ENCODE measurements at places on chromosomes 3 and 15.

DNA sequence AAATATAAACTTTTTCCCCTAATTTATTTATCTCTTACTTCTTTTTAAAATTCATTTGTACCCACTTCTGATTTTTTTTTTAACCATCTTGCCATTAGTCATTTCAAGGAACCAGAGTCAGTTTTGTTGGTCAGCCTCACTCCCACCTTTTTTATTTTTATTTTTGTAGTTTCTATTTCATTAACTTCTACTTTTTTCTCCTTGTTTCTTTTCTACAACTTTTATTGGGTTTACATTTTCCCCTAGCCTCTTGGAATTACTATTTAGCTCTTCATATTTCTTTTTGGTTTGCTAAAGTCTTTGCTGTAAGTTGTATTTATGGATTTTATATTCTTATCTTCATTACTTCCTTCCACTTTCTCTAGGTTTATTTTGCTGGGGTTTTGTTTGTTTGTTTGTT is 13.7 kb upstream of the VEPH1 start:
- DNase-seq: no peak

GRCh38 chr3:47692158-47692557 is 89.5 kb downstream of the SMARCC1 start:
- no peak for DNase-seq

GRCh38 chr3:127288921-127289705 is 1.3 kb upstream of the PRR20G start:
- DNase-seq: no peak

- DNase-seq: no peak
Measured at GRCh38 chr15:40080847-40081246, 27.8 kb downstream of the BMF start.

DNA sequence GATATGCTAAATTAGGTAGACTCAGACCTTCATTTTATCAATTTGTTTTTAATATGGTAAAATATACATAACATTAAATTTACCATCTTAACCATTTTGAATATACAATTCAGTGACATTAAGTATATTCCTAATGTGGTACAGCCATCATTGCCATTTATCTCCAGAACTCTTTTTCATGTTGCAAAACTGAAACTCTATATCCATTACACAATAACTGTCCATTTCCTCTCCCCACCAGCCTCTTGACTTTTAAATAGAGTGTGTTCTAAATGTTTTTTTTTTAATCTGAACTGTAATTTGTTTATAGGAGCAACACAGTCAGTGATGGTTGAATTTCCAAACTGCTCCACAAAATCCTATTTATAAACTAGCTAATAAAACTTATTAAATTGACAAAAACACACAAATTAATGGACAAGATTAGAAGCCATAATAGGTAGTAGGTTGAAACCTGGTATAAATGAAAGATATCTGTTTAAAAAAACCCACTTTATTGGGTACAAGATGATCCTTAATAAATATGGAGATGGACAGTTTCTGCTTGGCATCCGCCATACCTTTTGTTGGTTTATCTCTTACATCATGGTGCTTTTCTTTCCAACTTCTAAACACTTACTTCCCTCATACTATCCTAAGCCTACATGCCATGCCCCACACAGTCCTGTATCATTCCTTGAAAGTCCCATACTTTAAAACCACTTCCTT is 142.4 kb downstream of the ZPLD1 start:
- no peak for DNase-seq

GRCh38 chr3:169467751-169468150 is 195.8 kb downstream of the MECOM start:
- no peak for DNase-seq

- peak; percentile 82 for DNase-seq
Measured at GRCh38 chr15:48966595-48967301, 3.0 kb upstream of the SHC4 start.

DNA sequence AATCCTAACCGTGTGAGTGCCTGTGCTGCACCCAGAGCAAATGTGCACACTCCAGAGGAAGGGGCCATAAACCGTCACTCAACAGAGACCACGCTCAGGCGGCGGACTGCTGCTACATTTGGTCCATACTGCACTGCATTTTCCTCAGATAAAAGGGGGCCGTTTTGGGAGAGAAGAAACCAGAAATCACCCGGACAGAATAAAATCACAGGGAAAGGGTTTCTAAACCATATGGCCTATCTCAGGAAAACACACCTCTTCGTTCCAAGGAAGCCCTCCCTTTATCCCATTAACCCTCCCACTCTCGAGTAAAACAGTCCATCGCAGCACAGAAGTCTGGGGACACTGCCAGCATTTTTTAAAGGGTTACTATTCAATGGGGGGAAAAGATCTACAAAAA is 7.6 kb downstream of the IL17RD start:
- DNase-seq: no peak

- DNase-seq: peak; percentile 56
Measured at GRCh38 chr3:195270079-195270816, 711 bp downstream of the XXYLT1 start.

GRCh38 chr15:81752546-81752942 is 293.3 kb downstream of the MEX3B start:
- DNase-seq: peak; percentile 74

DNA sequence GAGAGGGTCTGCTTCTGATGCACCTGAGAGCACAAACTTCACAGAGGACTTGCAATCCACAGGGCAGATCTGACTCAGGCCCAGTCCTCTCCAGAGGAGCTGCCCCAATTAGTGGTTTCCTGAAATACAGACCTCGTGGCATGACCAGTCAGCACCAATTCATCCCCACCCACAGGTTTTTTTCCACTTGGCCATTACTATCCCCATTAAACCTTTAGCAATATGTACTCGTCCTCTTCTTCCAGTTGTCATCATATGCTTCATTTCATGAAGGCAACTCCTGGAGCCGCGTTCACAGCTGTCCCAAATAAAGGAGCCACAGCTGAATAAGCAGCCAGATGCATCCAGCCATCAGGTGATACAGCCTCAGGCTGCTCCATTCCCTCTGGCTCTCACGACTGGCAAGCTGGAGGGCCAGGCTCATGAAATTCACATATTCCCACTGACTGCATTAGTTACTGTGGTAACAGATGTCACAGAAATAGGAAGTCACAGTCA is 163.1 kb downstream of the FMN1 start:
- peak; percentile 31 for DNase-seq

GRCh38 chr3:134998158-134998557 is 203.1 kb downstream of the EPHB1 start:
- DNase-seq: no peak

DNA sequence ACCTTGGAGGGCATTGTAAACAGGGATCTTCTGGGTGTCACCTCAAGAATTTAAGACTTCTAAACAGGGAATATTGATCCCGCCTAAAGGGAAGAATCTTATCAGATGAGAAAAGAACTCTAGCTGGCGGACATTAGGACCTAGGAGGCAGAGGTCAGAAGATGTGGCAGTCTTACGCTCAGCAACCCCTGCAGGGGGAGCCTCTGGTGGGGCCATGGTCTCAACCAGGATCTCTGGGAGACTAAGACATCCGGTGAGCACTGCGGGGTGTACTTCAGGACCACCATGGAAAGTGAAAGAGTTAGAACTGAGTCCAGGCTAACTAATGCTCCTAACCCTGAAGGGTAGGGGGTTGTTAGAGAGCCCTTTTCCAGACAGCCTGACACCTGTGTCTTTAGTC is 295.2 kb downstream of the VGLL3 start:
- no peak for DNase-seq

GRCh38 chr3:100195375-100195774 is 65.4 kb upstream of the TBC1D23 start:
- DNase-seq: no peak

GRCh38 chr3:69764121-69764741 is 25.0 kb downstream of the MITF start:
- no peak for DNase-seq

GRCh38 chr3:152444029-152444641 is 175.4 kb downstream of the MBNL1 start:
- DNase-seq: peak; percentile 67

- DNase-seq: no peak
Measured at GRCh38 chr3:55675478-55675877, 188.4 kb upstream of the WNT5A start.

DNA sequence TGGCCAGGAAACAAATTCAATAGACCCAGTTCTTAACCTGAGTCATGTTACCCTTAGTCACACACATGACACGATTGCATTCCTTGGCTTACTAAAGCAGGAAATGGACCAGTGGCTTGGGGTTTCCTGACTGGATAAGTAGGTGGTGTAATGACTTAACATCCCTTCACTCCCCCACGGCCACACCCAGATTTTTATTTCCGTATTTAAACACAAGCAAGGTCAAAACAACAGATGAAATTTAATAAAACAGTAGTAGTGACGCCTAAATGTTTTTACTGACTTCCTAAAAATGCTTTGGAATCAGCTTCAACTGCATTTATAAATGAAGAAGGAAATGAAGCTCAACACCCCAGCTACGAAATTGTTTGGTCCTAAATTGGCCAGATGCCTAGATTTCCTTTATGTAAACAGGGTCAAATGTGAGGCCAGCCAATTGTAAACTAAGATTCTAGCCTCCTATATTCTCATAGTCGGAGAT is 324.3 kb downstream of the CHST2 start:
- peak; percentile 98 for DNase-seq

- DNase-seq: no peak
Measured at GRCh38 chr3:49164983-49165720, 979 bp downstream of the CCDC71 start.
